ENCODE measurements at places on chromosomes 4 and X. TPM values are rescaled to one million over a fixed set of nuclear protein-coding genes. Genes with fewer than 3 reads are reported as not detected.

Gene PAGE2
- total RNA-seq, result not detected

Gene MEPE
- total RNA-seq, result not detected

Gene PNMA6A
- total RNA-seq, result 2.1 TPM

Gene ITIH6
- total RNA-seq, result 0.51 TPM

Gene DGAT2L6
- total RNA-seq, result not detected

Gene SNX25
- total RNA-seq, result 26.4 TPM

Gene EOLA2
- total RNA-seq, result 16.0 TPM

Gene SLC16A2
- 17.1 TPM for total RNA-seq

Gene NPNT
- 110 TPM for total RNA-seq

- DNase-seq, result no peak
Measured at GRCh38 chrX:13198056-13198761, 121.6 kb downstream of the ATXN3L start.

GRCh38 chr4:72313121-72313520 is 255.9 kb downstream of the ADAMTS3 start:
- DNase-seq, result no peak

DNA sequence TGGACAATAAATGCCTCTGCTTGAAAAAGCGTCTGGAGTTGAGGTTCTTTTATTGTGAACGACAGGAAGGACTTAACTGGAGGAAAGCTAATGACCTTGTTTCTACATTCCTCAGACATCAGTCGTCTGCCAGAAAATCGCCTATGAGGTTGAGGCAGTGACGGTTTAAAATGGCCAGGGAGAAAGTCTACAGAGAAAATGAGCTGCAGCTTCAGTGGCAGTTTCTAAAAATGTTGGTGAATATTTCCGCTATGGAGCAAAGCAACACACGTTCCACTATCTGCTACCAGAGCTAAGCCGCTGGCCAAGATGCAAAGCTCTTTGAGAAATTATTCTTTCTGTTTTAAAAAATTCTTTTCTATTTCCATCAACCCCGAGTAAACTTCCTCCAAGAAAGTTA is 116.9 kb upstream of the GALNT7 start:
- peak; percentile 22 for DNase-seq

GRCh38 chr4:82415922-82416365 is 14.3 kb downstream of the HNRNPDL start:
- DNase-seq, result no peak

- peak; percentile 79 for DNase-seq
Measured at GRCh38 chrX:103918050-103918449, 44.4 kb upstream of the TMSB15B start.

- DNase-seq, result no peak
Measured at GRCh38 chr4:52726826-52727580, 24.2 kb downstream of the ERVMER34-1 start.

- no peak for DNase-seq
Measured at GRCh38 chr4:88163336-88163735, 4.9 kb upstream of the ABCG2 start.

- DNase-seq, result no peak
Measured at GRCh38 chr4:16824278-16824806, 74.1 kb downstream of the LDB2 start.

DNA sequence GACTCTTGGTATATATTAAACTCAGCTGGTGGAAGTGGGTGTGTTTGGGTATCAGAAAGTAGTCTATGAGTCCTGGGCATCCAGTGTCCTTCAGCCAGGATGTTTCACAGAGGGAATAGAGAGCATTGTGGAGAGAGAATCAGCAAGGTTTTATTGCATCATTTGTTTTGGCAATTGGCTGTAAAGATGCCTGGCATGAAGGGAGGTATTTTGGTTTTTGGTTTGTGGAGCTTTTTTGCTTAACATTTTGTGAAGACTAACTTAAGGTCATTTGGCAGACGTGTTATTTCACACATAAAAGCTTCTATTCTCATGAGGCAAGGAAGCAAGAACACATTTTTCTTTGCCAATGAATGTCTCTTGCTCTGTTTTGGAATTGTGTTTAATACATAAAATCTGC is 71.1 kb downstream of the DCLK2 start:
- peak; percentile 51 for DNase-seq

GRCh38 chrX:134607523-134607922 is 50.7 kb downstream of the PLAC1 start:
- no peak for DNase-seq

- DNase-seq, result peak; percentile 47
Measured at GRCh38 chr4:26568446-26568994, 15.4 kb upstream of the TBC1D19 start.

DNA sequence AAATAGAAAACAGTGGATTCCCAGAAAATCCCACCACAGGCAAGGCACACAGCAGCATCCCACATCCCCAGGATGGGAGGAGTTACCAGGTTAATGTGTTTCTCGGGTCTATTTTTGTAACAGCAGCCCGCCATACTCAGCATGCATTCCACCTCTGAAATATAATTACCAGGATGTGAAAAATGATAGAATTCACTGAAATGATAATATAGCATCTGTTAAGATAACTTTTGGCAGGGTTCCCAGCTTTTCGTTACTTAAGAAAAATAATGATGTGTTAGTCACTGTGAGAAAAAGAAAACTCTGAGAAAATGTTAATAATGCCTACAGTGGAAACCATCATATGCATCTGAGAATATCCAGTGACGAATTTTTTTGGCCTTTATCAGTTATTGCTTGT is 87.1 kb downstream of the VCX2 start:
- DNase-seq, result peak; percentile 31

DNA sequence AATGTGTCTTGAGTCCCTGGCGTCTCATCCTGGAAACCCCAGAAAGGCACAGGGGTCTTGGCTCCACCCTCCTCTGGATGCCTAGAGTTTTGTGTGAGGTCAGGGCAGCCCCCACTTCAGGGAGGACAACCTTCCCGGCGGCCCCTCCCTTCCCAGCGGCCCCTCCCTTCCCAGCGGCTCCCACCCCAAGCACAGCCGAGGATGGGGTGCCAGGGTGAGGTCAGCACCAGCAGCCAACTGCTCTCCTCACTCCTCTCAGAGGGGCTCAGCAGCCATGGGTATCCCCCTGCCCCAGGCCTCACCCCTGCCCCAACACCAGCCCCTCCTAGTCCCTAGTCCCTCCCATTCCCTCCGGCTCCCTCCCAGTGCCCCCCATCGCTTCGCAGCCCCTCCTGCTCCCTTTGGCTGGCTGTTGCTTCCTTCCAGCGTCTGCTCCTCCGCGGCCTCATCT is 17.4 kb downstream of the DGKQ start:
- no peak for DNase-seq

- DNase-seq, result peak; percentile 37
Measured at GRCh38 chr4:69838977-69839376, 21.0 kb downstream of the SULT1E1 start.

- DNase-seq, result no peak
Measured at GRCh38 chrX:120677004-120677652, 47.3 kb upstream of the C1GALT1C1 start.

DNA sequence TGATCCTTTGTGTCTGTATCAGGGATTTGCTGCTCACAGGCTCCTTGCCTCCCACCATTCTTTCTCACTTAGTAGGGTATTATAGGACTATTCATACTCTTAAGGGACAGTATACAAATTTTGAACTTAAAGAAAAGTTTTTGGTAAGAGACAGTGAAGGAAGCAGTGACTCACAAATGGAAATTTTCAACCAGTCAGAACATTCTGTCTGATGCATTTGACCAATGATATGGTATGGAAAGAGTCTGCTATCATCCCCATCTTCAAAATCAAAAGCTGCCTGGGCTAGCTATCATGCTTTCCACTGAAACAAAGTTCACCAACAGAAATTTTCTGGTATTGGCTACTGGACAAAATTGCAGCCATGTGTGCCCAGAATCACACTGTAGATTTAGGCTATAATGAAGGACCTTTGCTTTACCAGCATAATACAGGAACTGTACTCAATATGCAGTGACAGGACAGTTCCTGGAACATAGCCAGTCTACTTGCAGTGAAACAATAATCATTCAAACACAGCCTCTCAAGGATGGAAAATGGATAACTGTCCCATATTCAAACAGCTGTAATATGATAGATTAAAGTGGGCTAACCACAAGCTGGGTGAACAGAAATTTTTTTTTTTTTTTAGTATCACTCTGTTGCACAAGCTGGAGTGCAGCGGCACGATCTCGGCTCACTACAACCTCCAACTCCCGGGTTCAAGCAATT is 109.0 kb upstream of the ACSL4 start:
- DNase-seq, result no peak

GRCh38 chr4:143391895-143392294 is 55.2 kb downstream of the GAB1 start:
- peak; percentile 29 for DNase-seq

DNA sequence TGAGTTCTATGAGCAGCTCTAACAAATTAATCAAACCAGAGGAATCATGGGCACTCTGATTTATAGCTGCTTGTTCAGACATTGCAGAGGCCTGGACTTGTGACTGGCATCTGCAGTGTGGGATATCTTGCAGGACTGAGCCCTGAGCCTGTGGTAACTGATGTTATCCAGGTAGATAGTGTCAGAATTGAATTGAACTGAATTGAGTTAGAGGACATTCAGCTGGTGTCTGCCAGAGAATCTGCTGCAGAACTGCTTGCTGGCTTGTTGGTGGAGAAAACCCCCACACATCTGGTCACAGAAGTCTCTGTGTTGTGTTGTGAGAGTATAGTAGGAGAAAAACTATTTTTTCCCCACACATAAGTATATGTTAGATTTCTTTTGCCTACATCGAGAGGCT is 42.2 kb downstream of the SMIM20 start:
- DNase-seq, result no peak

- peak; percentile 80 for DNase-seq
Measured at GRCh38 chrX:1249101-1249887, 19.3 kb upstream of the CSF2RA start.

DNA sequence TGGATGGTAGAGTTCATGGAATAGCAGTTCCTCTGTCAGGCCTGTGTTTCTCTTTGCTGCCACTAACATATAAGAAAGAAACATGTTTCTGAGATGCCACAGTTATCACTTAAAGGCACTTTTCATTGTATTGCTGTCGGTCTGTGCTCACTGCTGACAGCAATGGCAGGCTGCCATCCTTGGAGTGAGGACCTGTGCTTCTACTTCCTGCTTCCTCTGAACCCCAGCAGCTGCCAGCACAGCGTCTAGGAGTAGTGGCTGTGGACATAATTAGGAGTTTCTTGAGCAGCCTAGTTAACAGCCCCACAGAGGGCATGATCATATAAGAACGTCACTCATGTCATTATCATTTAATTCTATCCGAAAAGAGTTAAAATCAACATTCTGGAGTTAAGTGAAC is 30.5 kb downstream of the F11 start:
- DNase-seq, result no peak

GRCh38 chrX:9953396-9953795 is 13.8 kb upstream of the CLDN34 start:
- DNase-seq, result no peak

DNA sequence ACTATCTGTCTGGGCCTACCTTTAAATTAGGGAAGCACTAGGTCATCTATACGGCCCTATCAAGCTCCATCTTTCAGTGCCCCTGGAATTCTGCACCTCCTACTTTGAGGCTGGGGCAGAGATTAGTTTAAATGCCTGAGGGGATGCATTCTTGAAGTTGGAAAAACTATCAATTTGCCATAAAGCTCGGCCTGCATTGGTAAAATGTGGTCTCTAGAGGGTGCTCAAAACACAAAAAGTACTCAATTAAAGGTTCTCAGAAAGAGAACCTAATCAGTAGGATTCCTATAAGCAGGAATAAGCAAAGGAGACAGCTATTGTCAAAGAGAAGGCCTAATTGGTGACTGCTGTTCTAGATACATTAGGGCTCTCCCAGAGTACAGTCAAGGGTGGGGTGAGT is 111.7 kb downstream of the AMER1 start:
- DNase-seq, result peak; percentile 9

DNA sequence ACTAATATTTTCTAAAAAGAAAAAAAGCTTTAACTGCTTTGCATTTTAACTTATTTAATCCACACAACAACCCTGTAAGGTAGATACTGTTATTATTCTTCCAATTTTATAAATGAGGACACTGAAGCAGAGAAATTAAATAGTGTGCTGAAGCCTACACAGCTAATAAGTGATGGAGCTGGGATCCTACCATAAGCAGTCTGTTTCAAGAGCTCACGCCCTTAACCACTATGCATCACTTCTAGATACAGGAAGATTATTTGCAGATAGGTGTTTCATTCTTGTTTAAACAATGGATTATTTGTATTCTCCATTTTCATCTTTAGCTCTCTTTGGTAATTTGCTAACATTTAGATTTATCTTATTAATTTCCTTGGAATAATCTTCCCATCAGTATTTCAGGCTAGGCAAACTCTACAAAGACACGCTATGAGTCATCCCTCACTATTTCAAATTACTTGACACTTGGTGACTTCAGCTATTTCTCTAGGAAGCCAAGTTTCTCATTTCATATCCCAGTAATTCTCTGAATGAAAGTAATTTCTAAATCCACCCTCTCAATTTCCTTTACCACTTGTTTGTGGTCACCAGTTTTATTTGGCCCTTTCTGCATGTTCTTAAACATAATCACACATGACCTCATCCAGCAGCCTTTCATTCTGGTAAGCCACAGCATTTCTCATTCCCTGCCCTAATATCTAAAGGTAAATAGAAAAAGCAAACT is 67.3 kb downstream of the ASB9 start:
- DNase-seq, result no peak

GRCh38 chr4:13285336-13285735 is 198.8 kb downstream of the RAB28 start:
- DNase-seq, result no peak

- no peak for DNase-seq
Measured at GRCh38 chr4:168421671-168422070, 58.6 kb downstream of the DDX60L start.

GRCh38 chr4:137414802-137415201 is 117.5 kb downstream of the PCDH18 start:
- no peak for DNase-seq

GRCh38 chr4:166501941-166502382 is 628.9 kb downstream of the TLL1 start:
- DNase-seq, result no peak

DNA sequence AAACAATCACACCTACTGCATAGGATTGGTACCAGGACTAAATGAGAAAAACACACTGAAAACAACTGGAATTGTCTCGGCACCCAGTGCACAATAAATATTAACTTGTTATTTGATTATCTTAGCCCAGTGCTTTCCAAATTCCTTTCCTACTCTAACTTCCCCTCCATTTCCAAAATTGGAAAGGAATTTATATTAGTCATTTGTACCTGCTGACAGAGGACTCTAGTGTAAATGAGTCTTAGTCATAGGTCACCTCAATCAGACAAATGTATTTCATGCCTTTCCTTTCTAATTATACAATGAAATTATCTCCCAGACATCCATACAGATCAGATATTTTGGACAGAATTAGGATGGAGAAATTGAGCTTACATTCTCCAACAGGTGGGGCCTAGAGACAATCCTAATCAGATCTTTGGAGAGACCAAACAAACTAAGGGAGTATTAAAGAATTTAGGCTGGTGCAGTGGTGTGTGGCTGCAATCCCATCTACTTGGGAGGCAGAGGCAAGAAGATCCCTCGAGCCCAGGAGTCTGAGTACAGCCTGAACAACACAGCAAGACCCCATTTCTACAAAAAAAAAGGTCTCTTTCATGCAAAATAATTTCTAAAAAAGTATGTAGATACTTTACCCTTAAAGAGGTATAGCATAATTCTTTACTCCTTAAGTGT is 10.1 kb downstream of the SH3D19 start:
- no peak for DNase-seq

- DNase-seq, result no peak
Measured at GRCh38 chr4:149719357-149719756, 96.3 kb downstream of the IQCM start.
